Cerebellar nuclear complex (tissue), 1 donor: ENCODE measurements at places on chromosomes 1 and 21.

DNA sequence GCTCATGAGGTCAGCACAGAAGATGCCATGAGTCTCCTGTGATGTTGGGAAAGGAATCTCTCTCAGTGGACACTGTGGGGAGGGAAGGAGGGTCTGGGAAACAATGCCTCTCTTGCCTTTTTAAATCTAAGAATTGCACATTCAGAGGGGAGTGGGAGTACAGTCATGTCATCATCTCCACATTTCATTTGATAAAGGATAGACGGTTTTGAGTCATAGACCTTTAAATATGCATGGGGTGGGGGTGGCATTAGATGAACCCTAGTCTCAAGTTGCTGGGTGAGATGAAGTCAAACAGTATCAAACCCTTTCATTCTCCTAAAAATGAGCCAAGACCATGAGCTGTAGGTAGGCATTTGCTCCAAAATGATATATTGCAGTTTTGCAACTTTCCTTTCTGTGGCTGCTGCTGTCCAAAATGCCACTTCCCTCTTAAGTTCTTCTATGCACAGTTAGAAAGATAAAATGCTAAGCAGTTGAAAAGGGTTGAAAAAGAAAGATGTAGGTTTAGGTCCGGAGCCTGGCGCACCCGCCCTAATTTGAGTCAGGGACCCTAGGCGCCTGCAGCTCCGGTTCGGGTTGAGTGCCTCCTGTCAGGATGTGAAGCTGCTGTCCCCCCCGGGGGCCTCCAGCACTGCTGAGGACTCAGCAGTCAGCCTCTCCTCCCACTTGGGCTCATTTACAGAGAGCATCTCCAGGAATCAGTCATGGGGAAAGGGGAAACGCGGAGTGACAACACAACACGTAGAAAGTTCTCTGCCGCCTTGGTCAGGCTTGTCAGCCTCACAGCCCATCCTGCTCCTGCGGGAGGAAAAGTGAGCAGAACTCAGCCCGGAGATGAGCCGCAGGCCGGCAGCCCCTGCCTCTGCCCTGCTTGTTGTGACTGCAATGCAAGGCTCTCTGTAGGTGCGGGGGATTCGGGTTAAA lies 479.3 kb upstream of the RUNX1 start:
- DNase-seq: no peak

- no peak for DNase-seq
These were observed 87.2 kb downstream of the MAN1C1 start for GRCh38 chr1:25703671-25704266.

GRCh38 chr1:950268-950667 lies 8.8 kb downstream of the NOC2L start:
- DNase-seq: no peak

GRCh38 chr1:54548389-54549044 lies 489 bp downstream of the ACOT11 start:
- DNase-seq: no peak

DNA sequence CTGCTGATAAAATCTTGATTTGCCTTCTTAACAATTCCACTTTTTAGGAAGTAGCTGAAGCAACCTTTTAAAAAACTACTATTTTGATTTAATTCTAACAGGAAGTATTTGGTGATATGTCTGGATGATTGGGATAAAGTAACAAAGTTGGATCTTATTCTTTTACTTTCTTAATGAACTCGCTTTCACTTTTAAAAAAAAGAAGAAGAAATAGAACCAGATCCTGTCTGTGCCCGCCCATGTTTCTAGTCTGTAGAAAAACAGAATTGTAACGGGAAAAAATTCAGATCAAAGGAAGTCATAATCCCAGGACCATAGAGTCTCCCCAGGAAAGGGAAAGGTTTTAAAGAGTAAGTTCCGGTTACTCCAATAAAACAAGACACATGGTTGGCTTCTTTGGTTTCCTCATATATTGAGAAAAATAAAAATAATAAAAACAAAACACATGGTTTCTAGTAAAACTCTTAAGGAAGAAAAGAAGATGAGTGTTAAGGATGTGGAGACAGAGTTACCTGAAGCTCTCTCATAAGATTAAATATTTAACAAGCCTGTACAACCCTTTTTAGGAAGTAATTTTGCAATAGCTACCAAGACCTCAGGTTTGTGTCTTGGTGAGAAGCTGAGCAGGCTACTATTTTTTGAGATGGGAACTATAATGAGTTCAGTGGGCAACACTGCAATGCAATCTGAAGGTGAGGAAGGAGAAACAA lies 4.9 kb downstream of the CD48 start:
- DNase-seq: no peak

DNA sequence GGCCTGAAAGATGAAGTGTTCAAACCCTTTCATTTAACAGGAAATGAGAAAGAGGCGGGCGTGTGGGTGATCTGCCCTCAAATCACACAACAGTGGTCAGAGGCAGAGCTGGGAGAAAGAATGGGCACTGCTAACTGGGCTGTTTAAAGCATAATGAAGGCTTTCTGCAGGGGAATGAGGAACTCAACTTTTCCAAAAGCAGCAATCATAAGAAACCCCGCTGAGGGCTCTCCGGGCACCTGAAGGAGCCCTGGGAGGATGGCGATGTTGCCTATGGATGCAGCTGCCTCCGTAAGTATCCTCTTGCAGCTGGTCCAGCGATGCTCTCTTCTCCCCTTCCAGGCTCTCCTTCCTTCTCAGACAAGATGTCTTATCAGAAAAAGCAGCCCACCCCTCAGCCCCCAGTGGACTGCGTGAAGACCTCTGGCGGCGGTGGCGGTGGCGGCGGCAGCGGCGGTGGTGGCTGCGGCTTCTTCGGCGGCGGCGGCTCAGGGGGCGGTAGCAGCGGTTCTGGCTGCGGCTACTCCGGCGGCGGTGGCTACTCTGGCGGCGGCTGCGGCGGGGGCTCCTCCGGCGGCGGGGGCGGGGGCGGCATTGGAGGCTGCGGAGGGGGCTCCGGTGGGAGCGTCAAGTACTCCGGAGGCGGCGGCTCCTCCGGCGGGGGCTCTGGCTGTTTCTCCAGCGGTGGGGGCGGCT lies 1.2 kb downstream of the LORICRIN start:
- DNase-seq: no peak

DNA sequence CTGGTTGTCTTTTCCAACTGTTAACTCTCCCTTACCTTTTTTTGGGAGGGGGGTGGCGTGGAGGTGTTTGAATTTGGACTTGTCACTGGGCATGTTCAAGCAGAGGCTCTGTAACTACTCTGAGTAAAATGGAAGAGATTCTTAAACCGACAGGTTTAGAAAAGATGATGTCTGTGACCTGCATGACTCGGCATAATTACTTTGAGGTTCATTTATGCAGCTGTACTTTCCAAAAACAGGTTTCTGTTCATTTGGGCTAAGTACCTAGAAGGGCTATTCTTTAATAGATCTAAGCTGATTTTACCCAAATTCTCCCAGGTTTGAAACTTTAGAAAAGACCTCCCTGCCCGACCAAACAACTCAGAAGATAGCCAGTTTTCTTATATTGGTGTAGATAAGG lies 80.3 kb downstream of the SLC35A3 start:
- DNase-seq: no peak
